ENCODE measurements at places on chromosomes 2 and 18.

DNA sequence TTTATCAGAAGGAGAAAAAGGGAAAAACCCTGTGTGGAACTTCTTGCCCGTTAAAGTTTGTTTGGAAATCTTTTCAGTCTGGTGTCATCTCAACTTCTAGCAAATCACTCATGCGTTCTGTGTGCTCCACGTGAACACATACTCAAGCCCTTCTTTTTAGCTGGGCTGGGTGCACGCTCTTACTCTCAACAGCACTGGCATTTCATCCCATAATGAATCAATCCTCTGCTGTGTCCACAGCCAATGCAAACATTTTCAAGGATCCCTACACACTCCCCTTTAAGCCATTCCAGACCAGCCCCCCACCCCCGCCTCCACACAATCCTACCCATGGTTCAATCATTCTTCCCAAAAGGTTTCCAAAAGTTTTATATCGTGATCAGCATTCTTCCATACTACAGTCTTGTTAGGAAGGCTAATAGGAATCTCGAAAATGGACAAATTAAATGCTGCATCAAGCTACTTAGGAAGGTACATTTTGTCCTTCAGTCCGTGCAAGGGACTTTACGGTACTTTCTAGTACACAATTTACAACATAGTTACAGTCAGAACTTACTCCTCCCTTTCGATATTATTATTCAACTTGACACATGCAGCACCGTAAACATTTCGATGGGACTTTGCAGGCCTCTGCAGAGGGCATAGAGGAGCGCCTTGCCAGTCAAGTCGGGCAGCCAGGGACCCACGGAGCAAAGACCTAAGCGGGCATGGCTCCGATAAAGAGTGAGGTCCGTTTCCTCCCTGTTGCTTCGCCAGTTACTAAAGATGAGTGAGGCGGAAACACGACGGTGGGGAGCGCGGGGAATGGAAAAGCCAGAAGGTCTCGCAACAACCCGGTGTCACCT, 1.4 kb downstream of the PTGR3 start:
- DNase-seq = no peak

- peak; percentile 56 for DNase-seq
These were observed 32.6 kb downstream of the MRPL33 start for GRCh38 chr2:27804146-27804545.

DNA sequence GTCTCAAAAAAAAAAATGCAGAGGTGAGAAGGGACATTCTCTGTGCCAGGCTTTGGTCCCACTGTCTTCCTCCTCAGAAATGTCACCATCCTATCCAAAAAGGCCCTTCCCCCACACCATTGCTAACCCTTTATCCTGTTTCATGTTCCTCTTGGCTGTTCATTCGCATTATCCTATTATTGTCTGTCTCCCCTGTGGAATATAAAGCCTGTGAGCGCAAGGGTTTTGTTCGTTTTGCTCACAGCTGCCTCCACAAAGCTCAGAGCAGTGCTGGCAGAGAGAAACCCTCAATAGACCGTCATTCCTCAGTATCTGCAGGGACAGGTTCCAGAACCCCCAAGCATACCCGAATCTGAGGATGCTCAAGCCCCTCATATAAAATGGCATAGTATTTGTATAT, 91.8 kb downstream of the LOXHD1 start:
- DNase-seq = no peak

DNA sequence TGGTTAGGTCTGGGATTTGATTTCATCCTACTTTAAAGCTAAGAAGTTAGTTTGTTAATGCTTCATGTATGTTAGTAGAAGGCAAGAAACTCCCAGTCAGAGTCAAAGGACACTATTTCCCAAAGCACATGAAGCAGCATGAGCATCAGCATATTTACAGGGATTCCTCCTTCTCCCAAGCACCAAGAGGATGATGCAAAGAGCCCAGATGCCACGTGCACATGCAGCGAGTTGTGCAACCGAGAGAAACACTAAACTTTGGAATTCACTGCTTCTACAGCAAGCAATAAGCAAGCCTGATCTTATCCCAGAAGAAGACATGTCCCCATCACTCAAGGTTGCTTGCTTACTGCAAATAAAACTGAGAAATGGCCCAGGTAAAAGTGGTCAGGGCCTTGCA, 32.5 kb downstream of the CPO start:
- peak; percentile 56 for DNase-seq

DNA sequence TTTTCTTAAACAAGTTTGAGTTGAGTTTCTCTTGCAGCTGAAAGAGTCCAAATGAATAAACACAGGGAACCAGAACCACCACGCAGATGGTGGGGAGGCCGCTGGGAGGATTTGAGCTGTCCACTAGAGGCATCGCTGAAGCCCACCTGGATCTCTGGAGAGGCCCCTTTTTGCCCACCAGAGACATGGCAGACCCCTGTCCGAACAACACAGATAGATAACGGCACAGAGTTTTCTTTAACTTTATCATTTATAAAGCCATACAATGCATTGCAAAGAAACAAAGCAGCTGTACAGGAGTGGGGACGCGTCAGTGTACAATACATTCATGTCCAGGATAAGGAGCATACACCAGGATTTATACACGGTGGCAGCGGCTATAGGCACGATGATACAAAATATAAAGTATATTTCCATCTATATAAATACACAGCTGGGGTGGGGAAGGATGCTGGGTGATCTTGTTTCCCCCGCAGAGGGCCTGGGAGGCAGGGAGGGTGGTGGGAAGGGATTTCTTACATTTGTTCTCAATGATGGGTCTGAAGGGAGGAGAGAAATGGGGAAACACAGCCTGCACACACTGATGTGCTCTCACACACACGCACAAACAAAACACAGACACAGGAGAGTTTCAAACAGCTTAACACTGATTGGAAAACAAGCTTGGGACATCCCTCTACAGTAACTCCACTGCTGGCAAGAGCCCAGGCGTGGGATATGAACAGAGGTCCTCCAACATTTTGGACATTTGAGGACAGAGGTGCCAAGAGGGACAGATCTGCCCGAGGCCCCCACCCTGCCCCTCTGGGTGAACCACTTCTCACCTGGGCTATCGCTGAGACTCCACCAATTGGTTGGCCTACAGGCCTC, 203.0 kb downstream of the TNS1 start:
- DNase-seq = no peak

GRCh38 chr2:67437114-67437513, 40.0 kb downstream of the ETAA1 start:
- no peak for DNase-seq

- no peak for DNase-seq
These were observed 558.0 kb downstream of the STK39 start for GRCh38 chr2:167689444-167689843.

DNA sequence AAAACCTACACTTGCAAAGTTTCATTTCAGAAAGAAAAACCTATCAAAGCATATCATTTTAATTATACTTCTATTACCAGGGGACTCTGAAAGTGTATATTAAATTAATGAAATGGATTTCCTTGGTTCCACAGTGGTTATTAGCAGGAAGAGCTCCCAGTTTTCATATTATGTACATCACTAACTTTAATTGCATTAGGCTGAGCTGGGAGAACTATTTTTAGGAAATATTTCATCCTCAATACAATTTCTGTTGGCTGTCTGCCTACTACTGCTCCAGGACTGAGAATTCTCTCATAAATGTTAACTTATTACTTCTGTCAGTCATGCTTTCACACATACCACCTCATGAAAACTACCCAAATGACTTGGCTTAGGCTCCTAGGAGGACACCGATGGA, 301.4 kb downstream of the CMPK2 start:
- no peak for DNase-seq

- peak; percentile 54 for DNase-seq
These were observed 12.8 kb downstream of the TFPI start for GRCh38 chr2:187541086-187542085.

GRCh38 chr18:37408676-37409265, 156.8 kb downstream of the CELF4 start:
- DNase-seq = no peak

GRCh38 chr2:229889023-229889422, 32.8 kb downstream of the TRIP12 start:
- DNase-seq = no peak

DNA sequence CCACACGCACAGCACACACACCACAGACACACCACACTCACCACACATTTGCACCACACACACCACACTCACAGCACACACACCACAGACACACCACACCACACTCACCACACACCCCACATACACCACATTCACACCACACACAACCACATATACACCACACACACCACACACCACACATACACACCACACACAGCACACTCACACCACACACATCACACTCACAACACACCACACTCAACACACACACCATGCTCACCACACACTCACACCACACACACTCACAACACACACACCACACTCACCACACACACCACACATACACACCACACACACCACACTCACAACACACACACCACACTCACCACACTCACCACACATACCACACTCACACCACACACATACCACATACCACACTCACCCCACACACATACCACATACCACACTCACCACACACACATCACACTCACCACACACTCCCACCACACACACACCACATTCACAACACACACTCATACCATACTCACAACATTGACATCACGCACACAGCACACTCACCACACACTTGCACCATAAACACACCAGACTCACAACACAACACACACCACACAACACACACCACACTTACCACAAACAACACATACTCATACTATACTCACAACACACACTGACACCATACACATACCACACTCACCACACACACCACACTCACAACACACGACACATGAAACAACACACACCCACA, 60.0 kb downstream of the SDC1 start:
- no peak for DNase-seq

GRCh38 chr18:60732143-60732542, 359.6 kb upstream of the MC4R start:
- DNase-seq = no peak

- DNase-seq = no peak
These were observed 47.3 kb upstream of the ODC1 start for GRCh38 chr2:10495311-10495987.

DNA sequence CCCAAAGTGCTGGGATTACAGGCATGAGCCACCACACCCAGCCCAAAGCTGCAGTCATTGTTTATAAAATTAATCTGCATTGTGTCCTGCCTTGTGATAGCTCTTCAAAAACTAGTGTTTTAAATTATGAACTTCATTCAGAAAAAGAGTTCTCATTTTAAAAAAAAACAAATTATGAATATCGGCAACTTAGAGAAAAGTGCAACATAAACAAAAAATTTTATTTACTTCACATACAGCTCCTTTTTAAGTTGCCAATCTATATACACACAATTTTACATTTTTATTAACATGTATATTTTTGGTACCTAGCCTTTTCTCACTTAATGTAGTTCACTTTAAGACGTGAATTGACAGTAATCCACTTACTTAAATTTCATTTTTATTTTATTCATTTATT, 46.9 kb downstream of the GEMIN6 start:
- no peak for DNase-seq

DNA sequence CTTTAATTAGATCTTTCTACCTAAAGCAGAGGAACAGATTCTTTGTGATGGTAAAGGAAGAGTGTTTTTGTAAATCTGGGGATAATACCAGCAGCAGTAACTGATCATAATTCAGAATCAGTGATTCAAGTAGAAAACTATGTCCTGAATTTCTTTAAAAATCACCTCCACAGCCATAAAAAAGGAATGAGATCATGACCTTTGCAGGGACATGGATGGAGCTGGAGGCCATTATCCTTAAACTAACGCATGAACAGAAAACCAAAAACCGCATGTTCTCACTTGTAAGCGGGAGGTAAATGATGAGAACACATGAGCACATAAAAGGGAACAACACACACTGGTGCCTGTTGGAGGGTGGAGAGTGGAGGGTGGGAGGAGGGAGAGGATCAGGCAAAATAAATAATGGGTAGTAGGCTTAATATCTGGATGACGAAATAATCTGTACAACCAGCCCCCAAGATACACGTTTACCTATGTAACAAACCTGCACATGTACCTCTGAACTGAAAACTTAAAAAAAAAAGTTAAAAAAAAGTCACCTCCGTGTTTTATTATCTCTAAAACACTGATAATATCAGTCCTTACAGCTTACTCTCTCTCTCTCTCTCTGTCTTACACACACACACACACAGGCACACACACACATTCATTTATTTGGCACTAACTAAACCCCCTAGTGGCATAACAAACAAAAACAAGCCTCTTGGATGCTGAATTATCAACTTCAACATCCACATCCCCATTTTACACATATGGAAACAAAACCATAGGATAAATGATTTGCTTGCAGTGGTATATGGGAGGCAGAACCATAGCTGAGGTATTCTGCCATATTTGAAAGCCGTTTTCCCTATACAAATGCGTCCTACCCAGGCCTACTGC, 1.4 kb downstream of the TM4SF20 start:
- DNase-seq = no peak

DNA sequence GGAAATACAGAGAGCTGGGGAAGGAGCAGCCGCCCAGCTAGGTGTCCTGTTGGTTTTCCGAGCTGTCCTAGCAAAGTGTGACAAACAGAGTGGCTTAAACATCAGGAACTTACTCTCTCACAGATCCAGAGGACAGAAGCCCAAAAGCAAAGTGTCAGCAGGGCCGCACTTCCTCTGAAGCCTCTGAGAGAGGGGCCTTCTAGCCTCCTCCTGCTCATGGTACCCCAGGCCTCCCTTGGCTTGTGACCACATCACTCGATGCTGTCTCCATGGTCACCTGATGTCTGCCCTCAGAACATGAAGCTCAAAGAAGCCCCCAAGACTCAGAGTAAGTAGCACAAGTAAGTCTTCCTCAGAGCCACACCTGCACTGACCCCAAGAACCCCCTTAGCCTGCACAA, 650.5 kb upstream of the ID2 start:
- DNase-seq = no peak

GRCh38 chr2:148102641-148103040, 81.8 kb downstream of the MBD5 start:
- DNase-seq = no peak

- no peak for DNase-seq
These were observed 139.8 kb downstream of the RPIA start for GRCh38 chr2:88831071-88831791.

GRCh38 chr2:239035361-239035814, 187.5 kb downstream of the TWIST2 start:
- no peak for DNase-seq

GRCh38 chr18:59343926-59344325, 15.1 kb downstream of the LMAN1 start:
- no peak for DNase-seq

GRCh38 chr2:10071595-10071994, 8.6 kb downstream of the CYS1 start:
- no peak for DNase-seq

- DNase-seq = no peak
These were observed 6.8 kb downstream of the AGPS start for GRCh38 chr2:177399376-177399775.

- peak; percentile 57 for DNase-seq
These were observed 2.5 kb upstream of the MAT2A start for GRCh38 chr2:85536479-85536878.
